ENCODE measurements at places on chromosomes 6 and 20. TPM values are rescaled to one million over a fixed set of nuclear protein-coding genes. Genes with fewer than 3 reads are reported as not detected.

The CARMIL1 gene
- total RNA-seq = 21.0 TPM

The CPNE5 gene
- total RNA-seq = 0.08 TPM

The SLC17A2 gene
- not detected for total RNA-seq

The SPATS1 gene
- total RNA-seq = not detected

The JPH2 gene
- 1.3 TPM for total RNA-seq

The RRAGD gene
- total RNA-seq = 1.2 TPM

The RHAG gene
- not detected for total RNA-seq

The OR2B6 gene
- not detected for total RNA-seq

The C6orf52 gene
- 3.1 TPM for total RNA-seq

The TRIM15 gene
- total RNA-seq = not detected

The TDRD6 gene
- not detected for total RNA-seq

The TNXB gene
- total RNA-seq = 0.23 TPM

The CST1 gene
- total RNA-seq = not detected

The CTAGE9 gene
- not detected for total RNA-seq

The PDYN gene
- total RNA-seq = not detected

The MATN4 gene
- not detected for total RNA-seq

The DCDC2 gene
- total RNA-seq = not detected

The UNC5CL gene
- total RNA-seq = 0.62 TPM

The ISM1 gene
- 1.0 TPM for total RNA-seq

The PACSIN1 gene
- total RNA-seq = not detected

The MOCS1 gene
- 6.2 TPM for total RNA-seq

The MKKS gene
- total RNA-seq = 9.1 TPM

The BPIFB4 gene
- not detected for total RNA-seq

The BHLHE23 gene
- total RNA-seq = not detected

The CGAS gene
- 6.3 TPM for total RNA-seq

The OPRL1 gene
- 0.30 TPM for total RNA-seq

The CNR1 gene
- not detected for total RNA-seq

The LY6G6D gene
- total RNA-seq = not detected

The HBS1L gene
- 105 TPM for total RNA-seq

The HTR1E gene
- not detected for total RNA-seq

The IMPG1 gene
- not detected for total RNA-seq

The PGC gene
- total RNA-seq = not detected

The SIM1 gene
- total RNA-seq = not detected

The NEURL2 gene
- total RNA-seq = 3.4 TPM

The AIF1 gene
- not detected for total RNA-seq

The ANKEF1 gene
- total RNA-seq = 8.6 TPM
